ENCODE measurements at places on chromosomes 12 and 14.
A peak's percentile ranks its signal among the peaks of the same experiment; 100 is the strongest.

- no peak for DNase-seq
Observed at GRCh38 chr14:23409475-23409874, 1.4 kb upstream of the MYH6 start.

DNA sequence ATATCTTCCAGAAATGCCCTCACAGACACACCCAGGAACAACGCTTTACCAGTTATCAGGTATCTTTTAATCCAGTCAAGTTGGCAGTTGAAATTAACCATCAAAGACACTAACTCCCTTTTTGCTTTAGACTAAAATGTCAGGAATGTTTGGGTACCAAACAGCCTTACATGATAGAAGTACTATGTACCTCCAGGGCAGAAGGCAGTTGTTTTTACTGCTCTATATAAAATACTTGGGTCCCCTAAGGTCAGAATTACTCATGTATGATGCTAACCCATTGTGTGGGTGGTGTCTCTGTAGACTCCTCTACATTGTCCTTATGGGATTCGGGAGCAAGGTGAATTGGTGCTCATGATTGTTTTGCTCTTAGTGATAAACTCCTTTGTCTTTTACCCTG lies 492.5 kb upstream of the FLRT2 start:
- no peak for DNase-seq

GRCh38 chr14:76997257-76997970 lies 31.1 kb downstream of the IRF2BPL start:
- no peak for DNase-seq

DNA sequence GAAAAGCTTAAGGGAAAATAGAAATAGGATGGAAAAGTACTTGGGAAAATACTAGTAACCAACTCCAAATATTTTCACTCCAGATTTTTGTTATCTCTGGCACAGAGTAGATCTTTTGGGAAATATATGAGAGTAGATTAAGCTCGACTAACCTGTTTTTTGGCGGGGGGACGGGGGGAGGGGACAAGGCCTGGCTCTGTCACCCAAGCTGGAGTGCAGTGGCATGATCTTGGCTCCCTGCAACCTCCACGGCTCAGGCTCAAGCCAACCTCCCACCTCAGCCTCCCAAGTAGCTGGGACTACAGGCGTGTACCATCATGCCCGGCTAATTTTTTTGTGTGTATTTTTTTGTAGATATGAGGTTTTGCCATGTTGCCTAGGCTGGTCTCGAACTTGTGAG lies 4.8 kb downstream of the DHRS7 start:
- DNase-seq, result no peak

GRCh38 chr14:23561873-23562821 lies 5.4 kb downstream of the AP1G2 start:
- DNase-seq, result no peak

DNA sequence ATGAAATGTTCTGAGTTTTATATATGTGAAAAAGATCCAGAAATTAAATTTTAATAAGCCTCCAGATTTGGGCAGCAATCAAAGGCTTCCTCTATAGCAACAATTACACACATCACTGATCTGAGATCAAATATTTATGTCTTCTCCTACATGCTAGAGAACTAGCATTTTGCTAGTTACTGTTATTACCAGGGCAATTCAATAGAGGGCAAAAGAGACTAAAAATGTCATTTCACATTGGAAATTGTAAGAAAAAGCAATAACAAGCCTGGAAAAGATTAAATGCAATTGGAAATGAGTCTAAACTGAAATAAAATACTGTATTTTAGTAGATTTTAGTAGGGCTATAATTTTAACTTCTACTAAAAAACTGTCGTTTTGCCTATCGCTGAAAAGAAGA lies 32.6 kb upstream of the ANO6 start:
- DNase-seq, result no peak

GRCh38 chr12:16358878-16359277 lies 11.4 kb downstream of the MGST1 start:
- no peak for DNase-seq

GRCh38 chr12:111450676-111451075 lies 45.0 kb downstream of the SH2B3 start:
- no peak for DNase-seq

- DNase-seq, result no peak
Observed at GRCh38 chr12:95336387-95337067, 118.9 kb downstream of the VEZT start.

GRCh38 chr14:37035401-37035800 lies 137.0 kb downstream of the SLC25A21 start:
- DNase-seq, result no peak

- DNase-seq, result no peak
Observed at GRCh38 chr12:47944685-47945340, 18.6 kb upstream of the TMEM106C start.

DNA sequence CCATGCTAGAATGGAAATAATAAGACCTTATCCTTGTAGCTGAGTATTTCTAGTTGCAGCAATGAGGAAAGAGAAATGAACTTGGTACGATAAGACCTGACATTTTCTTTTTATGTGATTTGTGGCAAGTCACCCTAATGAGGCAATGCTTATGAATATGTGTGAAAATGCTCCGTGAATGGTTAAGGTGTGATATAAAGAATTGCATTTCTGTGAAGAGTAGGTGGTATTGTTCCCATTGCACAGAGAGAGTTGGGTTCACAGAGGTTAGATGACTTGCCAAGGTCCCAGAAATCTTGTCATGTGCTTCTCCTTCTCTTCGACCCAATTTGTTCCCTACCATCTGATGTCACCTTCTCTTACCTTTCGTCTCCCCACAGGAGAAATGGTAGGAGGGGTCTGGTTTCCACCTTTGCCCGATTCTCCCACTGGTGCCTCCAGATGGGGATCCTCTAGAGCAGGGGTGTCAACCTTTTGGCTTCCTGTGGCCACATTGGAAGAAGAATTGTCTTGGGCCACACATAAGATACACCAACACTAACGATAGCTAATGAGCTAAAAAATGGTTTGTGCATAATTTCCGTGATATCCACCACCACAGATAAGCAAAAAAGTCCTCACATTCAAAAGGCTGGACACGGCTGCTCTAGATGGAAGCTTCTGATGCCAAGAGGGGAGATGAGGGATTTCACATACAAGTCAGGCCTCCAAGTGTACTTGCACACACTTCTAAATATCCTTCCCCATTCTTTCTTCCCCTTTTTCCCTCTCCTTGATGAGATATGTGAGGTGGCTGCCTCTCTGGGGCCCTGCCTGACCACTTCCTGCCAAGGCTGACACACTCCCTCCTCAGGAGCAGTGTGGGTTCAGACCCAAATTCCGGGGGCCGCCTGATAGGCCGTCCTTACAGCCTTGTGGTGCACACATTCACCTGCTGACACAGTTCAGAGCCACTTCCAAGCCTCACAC lies 96.1 kb downstream of the PLXNC1 start:
- peak; percentile 28 for DNase-seq

- no peak for DNase-seq
Observed at GRCh38 chr12:104232609-104233280, 17.2 kb downstream of the TXNRD1 start.

DNA sequence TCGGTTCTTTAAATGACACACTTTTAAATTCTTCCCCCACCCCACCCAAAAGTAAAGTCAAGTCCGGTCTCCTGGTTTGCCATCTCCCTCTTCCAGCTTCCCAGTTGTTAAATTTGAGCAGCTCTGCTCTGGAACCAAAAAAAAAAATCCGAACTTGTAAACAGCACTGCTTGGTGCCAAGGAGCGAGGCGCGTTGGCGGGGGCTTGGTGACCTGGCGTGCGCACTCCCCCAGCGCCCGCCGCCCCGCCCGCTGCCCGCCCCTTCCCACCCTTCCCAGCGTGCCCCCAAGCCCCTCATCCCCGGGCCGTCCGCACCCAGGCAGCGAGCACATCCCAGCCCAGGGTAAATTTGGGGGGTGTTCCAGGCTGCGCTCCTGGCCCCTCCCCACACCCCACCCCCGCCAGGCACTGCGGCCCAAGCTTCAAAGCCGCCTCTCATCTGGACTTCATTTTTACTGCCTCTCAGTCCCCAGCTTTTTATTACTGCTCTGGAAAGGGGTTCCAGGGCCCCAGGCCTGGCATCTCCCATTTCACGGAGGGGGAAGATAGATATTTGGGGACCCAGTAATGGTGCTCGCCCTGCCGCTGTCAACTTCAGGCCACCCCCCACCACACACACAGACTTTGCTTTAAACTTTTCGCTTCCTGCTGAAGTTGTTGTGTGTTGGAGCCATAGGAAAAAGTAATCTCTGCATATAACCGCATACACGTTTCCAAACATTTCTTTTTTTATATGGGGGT lies 11.7 kb upstream of the ITGB7 start:
- no peak for DNase-seq

GRCh38 chr14:61557854-61558253 lies 137.5 kb upstream of the HIF1A start:
- DNase-seq, result no peak

GRCh38 chr14:90179357-90179756 lies 77.0 kb upstream of the PSMC1 start:
- no peak for DNase-seq

DNA sequence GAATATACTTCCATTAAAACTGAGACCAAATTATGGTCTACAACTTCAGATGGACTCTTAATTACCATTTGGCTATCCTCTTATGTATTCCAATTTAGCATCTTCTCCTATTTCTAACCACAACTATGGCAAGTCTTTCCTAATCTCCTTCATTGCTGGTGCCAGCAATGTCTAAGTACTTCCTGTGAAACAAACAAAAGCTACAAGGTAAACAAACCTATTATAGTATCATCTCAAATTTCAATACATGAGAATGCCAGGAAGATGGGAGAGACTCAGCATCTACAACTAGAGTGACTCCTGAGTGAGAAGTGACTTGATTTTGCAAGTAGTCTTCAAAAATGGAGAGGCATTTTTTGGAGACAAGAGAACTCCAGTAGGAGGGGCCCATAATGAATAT lies 202.9 kb upstream of the ATXN7L3B start:
- no peak for DNase-seq

DNA sequence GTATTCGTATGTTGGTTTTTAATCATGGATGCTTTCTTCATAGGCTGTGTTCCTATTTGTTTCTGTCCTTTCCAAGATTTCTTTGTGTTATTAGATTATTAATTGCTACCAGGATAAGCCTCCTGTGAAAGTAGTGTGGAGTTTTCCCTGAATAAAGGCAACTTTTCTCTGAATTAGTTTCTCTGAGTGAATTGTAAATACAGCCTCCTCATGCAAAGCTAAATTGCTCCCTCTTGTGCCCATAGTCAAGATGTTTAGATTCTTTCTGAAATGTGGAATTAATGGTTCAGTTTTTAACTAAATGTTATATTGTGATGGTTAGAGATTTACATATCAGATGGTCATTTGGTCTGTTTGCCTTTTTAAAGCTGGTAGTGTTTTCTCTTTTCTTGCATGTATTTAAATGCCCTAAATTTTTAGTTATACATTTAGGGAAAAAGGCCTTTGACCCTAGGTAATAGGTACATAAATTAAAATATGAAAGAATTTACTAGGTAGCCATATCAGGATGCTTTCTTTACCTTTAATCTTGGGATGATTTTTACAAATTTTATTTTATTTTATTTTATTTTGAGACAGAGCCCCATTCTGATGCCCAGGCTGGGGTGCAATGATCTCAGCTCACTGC lies 8.9 kb downstream of the APAF1 start:
- DNase-seq, result no peak

DNA sequence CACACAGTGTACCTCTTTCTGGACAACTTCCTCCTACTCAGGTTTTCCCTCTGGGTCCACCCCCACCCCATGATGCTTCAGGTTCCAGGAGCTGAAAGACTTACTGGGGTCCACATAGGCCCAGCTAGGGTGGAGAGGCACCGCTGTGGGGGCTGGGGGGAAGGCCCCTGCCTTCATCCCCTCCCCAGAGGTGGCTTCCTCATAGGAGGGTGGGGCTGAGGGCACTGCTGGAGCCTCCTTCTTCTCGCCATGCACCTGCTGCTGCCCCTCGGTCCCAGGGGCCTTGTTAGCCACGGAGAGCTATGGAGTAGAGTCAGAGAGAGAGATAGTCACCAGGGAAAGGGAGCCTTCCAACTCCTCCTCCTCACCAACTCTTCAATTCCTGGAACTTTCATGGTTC lies 2.7 kb downstream of the FAIM2 start:
- no peak for DNase-seq

GRCh38 chr12:122659579-122659978 lies 43.6 kb downstream of the HCAR2 start:
- DNase-seq, result no peak
